Muscle of arm (tissue), 14 donors: ENCODE measurements at places on chromosomes 3 and 15. TPM values are rescaled to one million over a fixed set of nuclear protein-coding genes. Genes with fewer than 3 reads are reported as not detected.

- DNase-seq, result no peak
These were observed 1.4 kb downstream of the PPM1L start for GRCh38 chr3:160757233-160758106.

- no peak for DNase-seq
These were observed 59.1 kb downstream of the TRIM42 start for GRCh38 chr3:140736863-140737460.

The RNU5B-1 gene
- polyA plus RNA-seq, result not detected

The THAP10 gene
- not detected for polyA plus RNA-seq

DNA sequence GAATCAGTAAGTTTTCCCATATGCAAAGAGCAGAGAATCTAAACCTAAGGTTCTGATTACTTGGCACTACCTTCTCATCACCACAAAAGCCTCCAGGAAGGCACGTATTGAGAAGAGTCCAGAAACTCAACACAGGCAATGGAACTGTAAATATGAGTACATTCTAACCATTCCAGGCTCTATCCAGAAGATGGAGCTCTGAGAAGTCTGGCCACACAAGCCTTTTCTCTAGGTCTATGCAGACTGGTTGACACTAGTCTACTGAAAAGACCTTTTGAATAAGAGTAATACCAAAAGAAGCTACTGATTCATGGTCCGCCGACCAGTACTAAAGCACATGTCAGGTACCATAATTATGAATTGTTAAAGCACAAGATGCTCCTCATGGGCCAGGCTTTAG lies 12.2 kb upstream of the NCKIPSD start:
- DNase-seq, result no peak

- DNase-seq, result peak; percentile 65
These were observed 199.5 kb upstream of the LMCD1 start for GRCh38 chr3:8301977-8302735.

The RBMS3 gene
- 37.1 TPM for polyA plus RNA-seq

The EEF1AKMT4 gene
- 0.84 TPM for polyA plus RNA-seq

The TTLL13 gene
- polyA plus RNA-seq, result 0.15 TPM

The MKRN2OS gene
- 1.2 TPM for polyA plus RNA-seq

GRCh38 chr3:196932600-196932999 lies 9.7 kb downstream of the NCBP2 start:
- no peak for DNase-seq

The OXSM gene
- 11.2 TPM for polyA plus RNA-seq

- peak; percentile 26 for DNase-seq
These were observed 120.1 kb upstream of the DPH6 start for GRCh38 chr15:35665896-35666536.

The GAP43 gene
- 34.5 TPM for polyA plus RNA-seq

DNA sequence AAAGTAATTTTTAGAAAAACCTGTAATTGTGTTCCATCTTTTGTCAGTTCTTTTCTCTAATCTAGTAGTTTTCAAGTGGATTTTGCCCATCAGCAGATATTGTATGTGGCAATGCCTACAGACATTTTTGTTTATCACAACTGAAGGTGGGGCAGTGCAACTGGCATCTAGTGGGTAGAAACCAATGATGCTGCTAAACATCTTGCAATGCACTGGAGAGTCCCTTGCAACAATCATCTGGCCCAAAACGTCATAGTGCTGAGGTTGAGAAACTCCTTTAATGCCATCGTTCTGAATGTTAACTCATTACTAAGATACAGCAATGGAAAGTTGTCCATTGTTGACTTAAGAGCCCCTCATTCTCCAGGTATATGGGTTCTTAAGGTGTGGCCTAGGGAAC lies 80.1 kb downstream of the BTD start:
- no peak for DNase-seq
